ENCODE measurements at places on chromosomes 3 and 15.

GRCh38 chr3:144652573-144652972 is 681.0 kb downstream of the DIPK2A start:
- no peak for DNase-seq

- no peak for DNase-seq
Measured at GRCh38 chr15:79366691-79367090, 55.8 kb downstream of the TMED3 start.

DNA sequence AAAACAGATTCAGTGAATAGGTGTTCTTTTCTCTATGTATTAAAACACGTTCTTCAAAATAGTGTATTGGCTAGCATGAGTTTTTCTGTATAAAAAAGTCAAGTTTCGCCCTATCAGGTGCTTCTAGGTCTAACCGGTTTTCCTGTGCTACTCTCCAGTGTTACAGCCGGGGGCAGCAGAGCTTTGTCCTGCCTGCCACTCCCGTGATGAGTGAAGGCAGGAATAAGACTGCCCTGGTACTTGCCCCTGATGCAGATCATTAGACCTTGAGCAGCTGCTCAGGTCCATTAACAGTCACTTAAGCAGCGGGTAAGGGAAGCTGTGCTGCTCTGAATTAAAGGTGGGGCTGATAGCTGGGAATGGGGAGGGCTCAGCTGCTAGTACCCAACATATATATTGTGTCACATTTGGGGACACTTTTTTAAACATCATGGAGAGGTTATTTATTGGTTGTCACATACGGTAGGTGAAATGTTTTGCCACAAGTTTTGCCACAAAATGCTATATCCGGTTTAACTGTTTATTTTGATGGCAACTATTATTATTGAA is 1.3 kb upstream of the UNC13C start:
- DNase-seq = no peak

DNA sequence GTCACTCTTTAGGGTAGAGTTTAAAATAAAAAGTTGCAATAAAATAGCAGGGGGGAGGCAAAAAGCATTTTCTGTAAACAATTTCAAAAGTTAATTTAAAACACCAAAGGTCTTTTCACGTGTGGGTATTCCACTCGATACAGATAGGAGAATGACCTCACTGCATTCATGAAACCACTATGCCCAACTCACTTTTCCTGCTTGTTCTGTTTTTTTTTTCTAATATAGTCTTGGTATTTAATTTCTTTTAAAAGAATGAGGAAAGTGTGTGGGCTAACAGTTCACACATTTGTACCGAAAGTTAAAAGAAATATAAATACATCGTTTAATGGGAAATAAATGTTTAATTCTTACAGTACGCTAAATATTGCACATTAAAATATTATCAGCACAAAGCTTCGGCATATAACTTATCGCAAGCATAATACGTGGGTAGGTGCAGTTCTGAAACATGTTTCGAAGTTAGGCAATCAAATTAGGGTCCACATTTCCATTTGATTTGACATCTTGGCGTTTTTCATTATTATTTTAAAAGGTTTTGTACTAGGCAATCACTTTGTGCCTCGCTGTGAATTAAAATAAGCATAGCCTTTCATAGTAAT is 41.4 kb downstream of the VGLL4 start:
- DNase-seq = no peak

DNA sequence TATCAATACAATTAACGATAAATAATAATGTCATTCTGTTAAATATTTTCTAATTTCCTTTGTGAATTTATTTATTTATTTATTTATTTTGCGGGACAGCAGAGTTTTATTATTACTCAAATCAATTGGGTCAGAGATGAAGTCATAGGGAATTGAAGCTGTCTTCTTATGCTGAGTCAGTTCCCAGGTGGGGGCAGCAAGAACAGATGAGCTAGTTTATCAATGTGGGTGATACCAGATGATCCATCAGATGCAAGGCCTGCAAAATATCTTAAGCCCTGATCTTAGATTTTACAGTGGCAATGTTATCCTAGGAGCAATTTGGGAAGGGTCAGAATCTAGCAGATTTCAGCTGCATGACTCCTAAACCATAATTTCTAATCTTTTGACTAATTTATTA is 1050.3 kb downstream of the OTOL1 start:
- no peak for DNase-seq

DNA sequence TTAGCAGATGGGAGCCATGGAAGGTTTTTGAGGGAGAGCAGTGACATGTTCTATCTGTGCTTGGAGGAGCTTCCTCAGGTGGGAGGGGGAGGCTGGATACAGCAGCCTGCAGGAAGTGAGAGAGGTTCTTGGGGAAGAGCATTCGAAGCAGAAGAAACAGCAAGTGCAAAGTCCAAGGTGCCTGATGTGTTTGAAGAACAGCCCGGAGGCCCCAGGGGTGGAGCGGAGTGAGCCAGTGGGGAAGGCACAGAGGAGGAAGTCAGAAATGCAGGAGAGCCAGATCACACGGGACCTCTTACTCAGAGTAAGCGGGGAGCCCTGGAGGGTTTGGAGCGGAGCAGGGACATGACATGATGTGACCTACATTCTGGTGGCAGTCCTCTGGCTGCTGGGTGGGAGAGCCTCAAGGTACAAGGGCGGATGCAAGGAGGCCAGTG is 10.8 kb downstream of the ITGA11 start:
- DNase-seq = no peak

DNA sequence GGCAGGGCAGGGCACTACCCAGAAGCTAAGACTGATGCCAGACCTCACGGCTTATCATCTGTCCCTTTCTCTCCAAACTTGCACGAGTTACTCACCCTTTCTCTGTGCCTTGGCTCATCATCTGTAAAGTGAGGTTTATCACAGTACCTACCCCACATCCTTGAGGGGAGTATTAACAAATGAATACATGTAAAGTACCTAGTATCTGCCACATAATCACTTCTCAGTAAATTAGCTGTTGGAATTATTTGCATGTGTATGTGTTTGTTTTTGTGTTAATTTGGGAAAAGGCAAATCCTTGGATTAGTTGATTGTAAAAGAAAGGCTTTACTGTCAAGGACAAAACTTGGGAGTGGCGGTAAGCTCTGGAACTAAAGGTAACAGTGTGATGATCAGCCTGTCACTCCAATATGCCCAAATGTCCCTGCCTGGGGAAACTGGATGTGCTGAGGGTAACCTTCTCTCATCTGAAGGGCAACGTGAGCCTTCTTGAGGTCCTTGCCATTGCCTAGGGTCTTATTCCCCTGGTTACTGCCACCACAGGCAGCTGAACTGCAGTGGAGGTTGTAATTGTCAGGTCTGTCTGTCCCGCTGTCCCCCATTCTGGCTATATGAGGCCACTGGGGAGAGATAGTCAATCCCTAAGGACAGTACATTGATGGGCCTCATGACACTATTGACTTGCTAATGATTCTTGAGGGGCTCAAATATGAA is 269.4 kb downstream of the CLSTN2 start:
- DNase-seq = no peak

- DNase-seq = no peak
Measured at GRCh38 chr3:128133273-128133883, 9.8 kb upstream of the RUVBL1 start.

DNA sequence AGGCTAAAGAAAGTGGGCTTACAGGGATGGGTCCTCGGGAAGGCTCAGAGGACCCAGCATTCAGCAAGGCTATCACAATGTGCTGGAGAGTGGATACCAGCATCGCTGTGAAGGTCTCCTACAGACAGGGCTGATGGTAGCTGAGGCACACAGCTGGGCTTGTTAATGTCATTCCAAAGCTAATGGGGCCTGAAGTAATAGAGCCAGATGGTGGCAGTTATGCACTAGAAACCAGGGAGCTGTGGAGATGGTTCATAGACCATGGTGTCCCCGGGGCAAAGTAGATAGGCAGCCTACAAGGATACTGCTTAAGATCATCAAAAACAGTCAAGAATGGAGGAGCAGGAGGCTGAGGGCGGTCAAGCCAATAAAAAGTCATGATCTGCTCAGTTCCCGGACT is 24.8 kb upstream of the BOC start:
- DNase-seq = no peak

GRCh38 chr3:77052733-77053670 is 13.1 kb downstream of the ROBO2 start:
- DNase-seq = no peak

DNA sequence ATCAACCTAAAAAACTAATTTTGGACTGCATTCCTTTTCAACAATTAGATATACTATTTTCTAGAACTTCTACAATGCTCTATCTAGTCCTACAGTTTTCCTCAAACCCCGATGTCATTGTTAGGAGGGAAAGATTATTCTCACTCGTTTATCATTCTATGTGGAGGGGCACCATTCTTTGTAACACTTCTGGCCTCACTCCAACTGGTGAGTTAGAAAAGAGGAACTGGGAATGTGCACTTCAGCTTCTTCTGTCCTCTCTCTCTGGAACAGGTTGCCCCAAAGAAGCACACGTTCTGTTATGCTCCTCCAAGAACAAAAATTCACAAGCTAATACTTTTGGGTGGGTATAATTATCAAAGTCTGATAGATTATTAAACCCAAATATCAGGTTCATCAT is 137.9 kb downstream of the UACA start:
- no peak for DNase-seq

DNA sequence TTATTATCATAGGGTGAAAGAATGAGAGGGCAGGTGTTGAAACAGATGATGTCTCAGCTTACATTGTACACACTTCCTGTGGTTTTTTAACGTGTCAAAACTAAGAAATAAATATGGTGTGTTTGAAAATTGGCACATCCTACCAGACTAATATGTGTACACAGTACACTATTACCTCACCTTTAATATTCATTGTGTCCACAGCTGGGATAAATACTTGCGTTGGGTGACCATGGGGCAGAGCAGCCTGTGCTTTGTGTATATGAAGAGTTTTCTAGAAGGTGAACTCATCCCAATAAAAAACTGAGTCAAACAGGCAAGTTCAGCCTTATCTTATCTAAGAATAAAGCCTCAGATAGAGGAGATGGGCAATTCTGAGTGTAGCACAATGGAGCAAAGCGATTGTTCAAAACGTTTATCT is 17.3 kb downstream of the SUCNR1 start:
- DNase-seq = no peak

DNA sequence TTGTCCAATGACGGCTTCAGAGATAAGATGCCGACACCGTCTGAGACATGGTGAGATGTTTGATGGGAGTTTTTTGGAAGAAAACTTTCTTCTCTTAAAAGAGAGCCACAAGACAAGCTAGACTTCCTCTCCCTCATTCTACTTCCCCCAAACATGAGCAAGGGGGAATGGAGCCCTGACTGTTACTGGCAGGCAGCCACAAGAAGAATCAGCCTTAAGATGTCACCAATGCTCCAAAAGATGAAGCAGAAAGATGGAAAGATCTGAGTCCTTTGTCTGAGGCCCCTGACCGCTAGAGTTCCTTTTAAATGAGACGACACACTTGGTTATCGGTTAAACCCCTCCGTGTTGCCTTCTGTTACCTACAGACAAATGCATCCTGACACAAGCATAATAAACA is 108.7 kb downstream of the ST8SIA2 start:
- no peak for DNase-seq

- DNase-seq = no peak
Measured at GRCh38 chr15:99333413-99333812, 82.1 kb downstream of the LRRC28 start.

DNA sequence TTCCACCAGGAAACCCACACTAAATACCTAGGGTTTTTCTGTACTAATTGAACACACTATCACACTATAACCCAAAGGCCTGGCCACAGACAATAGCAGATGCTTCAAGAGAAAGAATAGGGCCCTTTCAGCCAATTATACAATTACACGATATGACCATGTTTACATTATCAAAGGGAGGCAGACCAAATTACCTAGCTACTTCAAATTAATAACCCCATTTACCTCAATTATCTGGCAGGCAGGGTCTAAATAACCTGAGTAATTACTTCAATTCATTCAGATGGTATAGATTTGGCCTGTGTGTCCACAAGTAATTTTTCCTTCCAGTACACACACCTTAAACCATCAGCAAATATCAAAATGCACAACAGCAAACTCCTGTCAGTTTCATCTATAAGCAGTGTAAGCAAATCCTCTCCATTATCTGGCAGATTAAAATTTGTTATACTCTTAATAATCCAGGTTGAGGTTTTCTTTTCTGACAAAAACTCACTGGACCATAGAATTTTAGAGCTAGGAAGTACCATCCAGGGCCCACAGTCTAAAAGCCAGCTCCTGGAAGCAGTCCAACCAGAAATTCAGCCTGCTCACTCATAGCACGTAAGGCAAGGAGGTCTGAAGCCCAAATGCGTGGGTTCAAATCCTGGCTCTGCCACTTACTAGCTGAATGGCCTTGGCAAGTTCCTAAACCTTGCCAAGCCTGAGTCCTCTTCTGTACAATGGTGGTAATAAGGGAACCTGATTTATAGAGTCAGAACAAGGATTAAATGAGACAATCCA is 51.8 kb downstream of the RFTN1 start:
- DNase-seq = no peak

DNA sequence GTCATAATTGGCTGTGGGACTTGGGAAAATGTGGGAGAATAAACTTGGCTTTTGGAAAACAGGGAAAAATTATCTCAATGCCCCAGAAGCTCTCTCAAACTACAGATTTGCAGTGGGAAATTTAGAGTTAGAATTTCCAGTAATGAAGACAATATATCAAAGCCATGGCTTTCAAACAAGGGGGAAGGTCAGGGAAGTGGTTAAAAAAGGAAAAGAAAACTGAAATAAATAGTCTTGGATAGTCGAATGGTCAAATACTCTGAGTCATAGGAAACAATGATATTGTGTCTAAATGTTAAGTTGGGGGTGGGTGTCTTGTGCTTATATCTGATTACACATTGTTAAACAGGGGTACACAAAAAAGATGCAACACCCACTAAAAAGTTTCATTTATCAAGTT is 272.4 kb upstream of the COL8A1 start:
- DNase-seq = no peak
